T-helper 1 cell (primary cell): ENCODE measurements at places on chromosomes 7 and 10.
A peak's percentile ranks its signal among the peaks of the same experiment; 100 is the strongest.

GRCh38 chr7:123314886-123315285 is 115.1 kb upstream of the SLC13A1 start:
- DNase-seq = no peak

DNA sequence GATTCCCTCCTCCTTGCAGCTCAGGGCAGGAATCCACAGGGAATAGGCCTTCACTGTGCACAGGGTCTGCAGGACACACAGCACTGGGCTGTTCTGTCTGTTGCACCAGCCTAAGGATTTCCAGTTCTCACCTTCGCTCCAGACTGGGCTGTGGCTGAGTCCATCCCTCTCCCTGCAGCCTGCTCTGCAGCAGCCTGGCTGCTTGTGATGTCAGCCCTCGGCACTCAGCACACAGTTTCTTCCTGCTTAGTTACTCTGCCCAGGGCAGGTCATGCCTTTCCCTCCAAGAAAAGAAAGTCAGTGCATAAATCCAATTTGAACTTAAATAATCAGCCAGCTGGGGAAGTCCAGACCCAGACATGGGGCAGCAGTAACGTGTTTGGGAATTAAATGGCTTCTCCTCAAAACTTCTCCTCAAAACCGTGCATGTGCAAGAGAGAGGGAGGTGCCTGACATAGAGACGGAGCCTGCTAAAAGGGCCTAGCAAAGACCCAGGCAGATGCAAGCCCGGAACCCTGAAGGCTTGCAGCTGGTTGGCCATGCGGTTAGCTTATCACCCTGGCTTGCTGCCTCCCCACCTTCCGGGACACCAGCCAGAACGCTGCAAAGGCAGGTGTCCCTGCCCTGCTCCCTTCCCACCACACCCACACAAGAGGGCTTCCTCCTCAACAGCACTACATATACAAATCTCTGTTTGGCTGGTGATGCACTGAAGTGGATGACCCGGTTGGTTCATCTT is 10.9 kb upstream of the GDF2 start:
- peak; percentile 49 for DNase-seq

DNA sequence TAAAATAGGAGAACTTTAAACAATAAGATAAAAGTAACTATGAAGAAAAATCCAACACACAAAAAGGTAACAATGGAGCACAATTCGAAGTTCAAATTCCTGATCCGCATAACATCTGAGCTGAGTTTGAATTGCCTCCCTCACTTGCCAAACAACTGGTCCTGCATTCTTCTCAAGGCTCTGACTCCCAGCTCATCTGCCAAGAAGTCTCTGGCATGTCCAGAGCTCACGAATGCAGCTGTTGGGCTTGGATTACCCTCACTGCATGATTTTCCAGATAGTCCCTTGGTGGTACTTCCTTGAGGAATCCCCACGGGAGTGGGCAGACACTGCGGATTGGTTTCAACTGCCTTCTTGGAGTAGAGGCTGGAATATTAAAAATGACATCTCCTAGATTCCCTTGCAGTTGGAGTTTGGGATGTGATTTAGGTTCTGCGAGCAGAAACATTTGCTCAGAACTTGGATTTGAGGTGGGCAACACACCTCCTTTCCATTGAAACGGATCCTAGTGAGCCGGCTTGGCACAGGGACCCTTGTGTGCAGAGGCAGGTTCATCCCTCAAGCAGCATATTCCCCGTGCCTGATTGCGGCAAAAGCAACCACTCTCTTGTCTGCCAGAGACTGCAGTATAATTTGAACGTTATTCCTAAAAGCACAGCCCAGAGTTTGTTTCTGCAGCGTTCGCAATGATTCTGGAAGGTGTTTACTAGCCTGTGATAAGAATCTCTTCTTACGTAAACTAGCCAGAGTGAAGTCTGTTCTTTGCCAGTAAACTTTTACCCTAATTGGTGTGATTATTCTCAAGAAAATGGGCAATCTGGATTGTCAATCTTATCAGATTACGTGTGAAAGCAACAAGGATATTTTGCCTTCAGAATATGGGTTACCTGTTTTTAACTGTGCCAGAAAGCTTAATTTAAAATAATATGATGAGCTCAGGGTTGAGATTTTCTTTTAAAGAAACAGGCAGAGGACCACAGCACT is 23.4 kb upstream of the PRKCQ start:
- no peak for DNase-seq

GRCh38 chr7:64951250-64951848 is 39.5 kb downstream of the ZNF117 start:
- DNase-seq = peak; percentile 24

DNA sequence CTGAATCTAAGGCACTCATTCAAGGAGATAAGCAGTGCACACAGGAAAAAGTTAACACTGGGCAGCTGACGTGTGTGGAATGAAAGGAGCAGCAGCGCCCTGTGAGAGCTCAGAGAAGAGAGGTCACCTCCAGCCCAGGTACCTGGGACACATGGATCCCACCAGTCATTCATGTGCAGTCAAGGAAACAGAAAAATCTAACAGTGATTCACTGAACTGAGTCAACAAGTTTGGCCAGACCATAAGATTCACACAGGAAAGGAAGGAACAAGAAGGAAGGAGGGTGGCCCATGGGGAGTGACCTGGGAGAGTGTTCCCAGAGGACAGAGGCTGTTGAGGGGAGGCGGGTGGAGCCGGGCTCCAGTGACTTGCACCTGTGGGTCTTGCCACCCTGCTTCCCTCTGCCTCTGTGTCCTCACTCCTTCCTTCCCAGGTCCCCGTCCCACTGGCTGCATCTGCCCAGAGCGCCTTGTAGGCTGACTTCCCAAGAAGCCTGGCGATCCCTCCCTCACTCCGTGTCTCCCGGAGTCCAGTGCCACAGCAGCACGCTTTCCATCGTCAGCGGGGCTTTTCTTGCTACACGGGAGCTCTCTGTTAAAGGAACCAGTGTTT is 27.7 kb downstream of the RNF32 start:
- DNase-seq = no peak

DNA sequence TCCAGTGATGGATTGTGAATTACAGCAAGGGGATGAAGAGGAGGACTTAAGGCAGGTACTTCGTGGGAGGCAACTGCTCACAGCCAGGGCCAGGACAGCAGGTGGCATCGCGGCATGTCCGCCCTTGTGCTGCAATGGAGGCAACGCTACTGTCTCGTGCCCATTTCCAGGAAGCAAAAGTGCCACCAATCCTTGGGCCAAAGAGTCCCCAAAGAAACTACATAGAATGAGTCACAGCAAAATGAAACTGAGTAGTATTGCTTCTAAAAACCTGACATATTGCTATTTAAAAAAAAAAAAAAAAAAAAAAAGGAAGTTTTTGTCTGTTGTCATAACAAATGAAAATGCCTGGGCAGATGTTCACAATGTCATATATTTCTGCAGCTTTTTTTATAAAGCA is 46.6 kb downstream of the RSU1 start:
- peak; percentile 17 for DNase-seq

DNA sequence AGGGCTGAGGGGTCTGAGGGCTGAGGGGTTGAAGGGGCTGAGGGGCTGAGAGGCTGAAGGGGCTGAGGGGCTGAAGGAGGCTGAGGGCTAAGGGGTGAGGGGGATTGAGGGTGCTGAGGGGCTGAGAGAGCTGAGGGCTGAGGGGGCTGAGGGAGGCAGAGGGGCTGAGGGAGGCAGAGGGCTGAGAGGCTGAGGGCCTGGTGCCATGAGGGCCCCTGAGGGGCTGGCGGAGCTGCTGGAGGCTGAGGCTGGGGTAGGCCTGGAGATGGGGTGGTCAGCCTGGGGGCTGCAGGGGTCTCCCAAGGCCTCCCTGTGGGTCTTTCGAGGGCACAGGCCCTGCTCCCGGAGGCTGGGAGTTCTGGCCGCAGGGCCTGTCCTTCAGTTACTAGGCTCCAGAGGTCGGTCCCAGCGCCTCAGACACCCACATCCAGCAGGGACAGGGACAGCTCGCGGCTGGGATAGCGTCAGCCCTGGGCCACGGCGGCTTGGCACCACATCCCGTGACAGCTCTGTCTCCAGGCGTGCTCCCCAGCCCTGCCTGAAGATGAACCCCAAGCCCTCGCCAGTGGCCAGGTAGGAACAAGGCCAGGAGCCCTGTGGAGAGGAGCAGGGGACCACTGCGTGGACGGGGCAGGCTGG is 16.9 kb downstream of the MYO1G start:
- DNase-seq = no peak

GRCh38 chr7:72781161-72781560 is 46.8 kb downstream of the TYW1B start:
- DNase-seq = no peak

DNA sequence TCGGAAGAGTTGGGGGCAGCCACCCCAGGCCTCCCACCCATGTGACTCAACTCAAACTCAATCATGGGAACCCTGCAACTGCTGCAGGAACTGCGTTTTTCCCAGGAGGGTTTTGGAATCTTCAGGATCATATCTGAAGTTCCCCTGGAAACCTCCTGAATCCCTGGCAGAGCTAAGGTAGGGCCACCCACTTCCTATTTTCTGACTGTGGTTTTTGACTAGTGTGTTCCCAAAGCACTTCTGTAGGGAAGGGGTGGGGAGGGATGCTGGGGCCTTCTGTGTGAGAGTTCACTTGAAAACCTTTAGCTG is 127.6 kb upstream of the UNC5B start:
- DNase-seq = no peak

DNA sequence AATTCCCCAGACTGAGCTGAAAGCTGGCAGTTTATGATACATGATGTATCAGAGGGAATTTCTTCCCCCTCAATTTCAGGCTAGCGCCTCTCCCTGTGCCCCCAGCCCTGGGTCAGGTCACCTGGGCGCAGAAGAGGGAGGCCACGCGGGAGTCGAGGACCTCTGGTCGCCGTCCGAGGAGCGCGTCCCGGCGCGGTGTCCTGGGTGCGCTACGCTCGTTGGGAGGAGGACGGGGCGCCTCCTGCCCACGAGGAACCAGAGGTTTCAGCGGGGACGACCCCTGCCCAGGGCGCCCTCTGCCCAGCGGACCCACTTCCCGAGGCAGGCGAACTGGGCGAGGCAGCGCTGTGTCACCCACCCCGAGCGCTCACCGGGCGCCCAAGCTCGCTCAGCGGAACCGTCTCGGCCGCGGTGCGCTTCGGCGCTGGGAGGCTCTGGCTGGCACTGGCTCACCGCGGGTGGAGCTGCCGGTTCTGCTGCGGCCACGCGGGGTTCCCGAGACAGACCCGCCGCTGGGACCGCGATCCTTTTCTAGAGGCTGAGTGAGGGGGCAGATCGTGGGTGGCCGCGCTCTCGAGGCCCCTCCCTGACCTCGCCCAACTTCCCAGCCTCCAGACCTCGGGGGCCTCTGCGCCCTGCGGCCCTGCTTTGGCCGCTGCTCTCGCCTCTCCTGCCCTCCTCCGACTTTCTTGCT is at the start of gene FAM237B:
Gene FAM237B (minus strand): TSS at position 504 of the 694 bp plus-strand sequence. CDS start 1,556 bp downstream, outside the sequence.
- no peak for DNase-seq
